Gastroesophageal sphincter (tissue), 4 donors: ENCODE measurements at places on chromosomes 7 and 10.

- no peaks in the 10 kb centered on the region for H3K36me3 ChIP-seq
- H3K4me3 ChIP-seq, result no peak overlapping the region
- H3K4me1 ChIP-seq, result no peaks in the 10 kb centered on the region
- ATAC-seq, result no peak
- no peak overlapping the region for H3K27ac ChIP-seq
Measured at GRCh38 chr10:88866454-88866853, 13.6 kb upstream of the STAMBPL1 start.

GRCh38 chr7:22546769-22547168 is 46.8 kb upstream of the STEAP1B start:
- H3K27ac ChIP-seq, result no peak overlapping the region
- H3K4me3 ChIP-seq, result no peak overlapping the region
- H3K4me1 ChIP-seq, result no peaks in the 10 kb centered on the region
- H3K36me3 ChIP-seq, result no peaks in the 10 kb centered on the region
- H3K27me3 ChIP-seq, result peaks cover 66% of the 10 kb centered on the region
- ATAC-seq, result no peak

- no peak overlapping the region for H3K4me3 ChIP-seq
- no peak for ATAC-seq
- H3K36me3 ChIP-seq, result no peaks in the 10 kb centered on the region
- peaks cover 100% of the 10 kb centered on the region for H3K4me1 ChIP-seq
Measured at GRCh38 chr7:143387156-143387975, 6.2 kb downstream of the ZYX start.

DNA sequence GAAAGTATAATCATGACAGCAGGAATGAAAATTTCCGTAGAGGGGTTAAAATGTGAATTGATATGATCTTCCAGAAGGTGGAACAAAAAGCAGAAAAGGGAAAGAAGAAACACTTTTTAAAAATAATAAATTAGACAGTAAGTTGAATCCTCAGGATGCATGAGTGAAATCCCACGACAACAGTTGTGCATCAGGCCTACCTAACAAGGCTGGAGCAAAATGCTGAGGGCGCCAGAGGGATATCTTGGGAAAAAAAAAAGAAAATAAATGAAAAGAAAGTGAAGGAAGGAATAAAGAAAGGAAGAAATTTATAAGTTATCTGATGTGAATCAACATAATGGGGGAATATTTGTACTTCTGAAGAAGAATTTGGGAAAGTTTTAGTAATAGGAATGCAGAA is 13.0 kb upstream of the HUS1 start:
- no peak for ATAC-seq
- no peak overlapping the region for H3K4me3 ChIP-seq
- peak overlapping the region; percentile 33 for H3K27ac ChIP-seq
- H3K27me3 ChIP-seq, result no peaks in the 10 kb centered on the region

GRCh38 chr10:5526691-5527331 is 2.0 kb downstream of the CALML3 start:
- no peak for ATAC-seq
- H3K27me3 ChIP-seq, result no peaks in the 10 kb centered on the region
- peaks cover 43% of the 10 kb centered on the region for H3K4me1 ChIP-seq
- H3K36me3 ChIP-seq, result no peaks in the 10 kb centered on the region
- no peak overlapping the region for H3K27ac ChIP-seq

- no peak overlapping the region for H3K4me3 ChIP-seq
- H3K4me1 ChIP-seq, result peaks cover 29% of the 10 kb centered on the region
- H3K27me3 ChIP-seq, result no peaks in the 10 kb centered on the region
- no peak for ATAC-seq
- no peaks in the 10 kb centered on the region for H3K36me3 ChIP-seq
Measured at GRCh38 chr10:12841826-12842225, 159.7 kb downstream of the CCDC3 start.

GRCh38 chr10:100567826-100568225 is 32.1 kb downstream of the HIF1AN start:
- H3K4me3 ChIP-seq, result no peak overlapping the region
- peaks cover 100% of the 10 kb centered on the region for H3K27me3 ChIP-seq
- ATAC-seq, result no peak
- no peak overlapping the region for H3K27ac ChIP-seq
- H3K4me1 ChIP-seq, result peaks cover under 1% of the 10 kb centered on the region

GRCh38 chr7:22060197-22060596 is 114.5 kb upstream of the CDCA7L start:
- no peaks in the 10 kb centered on the region for H3K4me1 ChIP-seq
- no peaks in the 10 kb centered on the region for H3K27me3 ChIP-seq
- no peak overlapping the region for H3K27ac ChIP-seq
- no peak for ATAC-seq
- H3K36me3 ChIP-seq, result no peaks in the 10 kb centered on the region
- no peak overlapping the region for H3K4me3 ChIP-seq
